Activated naive CD8-positive, alpha-beta T cell treated with anti-CD3 and anti-CD28 coated beads, Interleukin-2, amount 10 ng/mL, durations not matched to agents 7 days and 5 days (primary cell): ENCODE measurements at places on chromosomes 2 and 18.

GRCh38 chr2:31522786-31523185 lies 58.0 kb downstream of the SRD5A2 start:
- no peak for DNase-seq
- H3K4me3 ChIP-seq, result no peak overlapping the region
- H3K4me1 ChIP-seq, result no peaks in the 10 kb centered on the region
- no peaks in the 10 kb centered on the region for H3K36me3 ChIP-seq
- no peak overlapping the region for H3K27ac ChIP-seq

DNA sequence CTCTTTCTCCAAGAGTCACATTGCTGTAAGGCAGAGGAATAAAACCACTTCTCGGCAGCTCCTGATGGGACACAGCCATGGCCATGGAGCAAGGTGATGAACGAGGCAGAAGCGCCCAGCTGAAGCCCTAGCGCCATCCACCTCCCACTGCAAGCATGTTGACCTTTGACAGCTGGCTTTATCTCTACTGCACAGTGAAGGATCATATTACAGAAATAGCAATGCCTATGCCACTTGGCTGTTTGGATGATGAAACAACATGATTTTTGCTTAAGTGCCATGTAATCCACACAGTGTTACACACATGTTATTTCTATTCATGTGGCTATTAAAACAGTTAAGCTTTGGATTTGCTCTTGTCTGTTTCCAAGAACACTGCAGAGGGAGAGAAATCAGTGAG lies 167.7 kb downstream of the VAPA start:
- H3K27me3 ChIP-seq, result peaks cover 8% of the 10 kb centered on the region
- no peak for DNase-seq
- no peak overlapping the region for H3K27ac ChIP-seq
- no peaks in the 10 kb centered on the region for H3K4me1 ChIP-seq
- H3K36me3 ChIP-seq, result peaks cover 6% of the 10 kb centered on the region

DNA sequence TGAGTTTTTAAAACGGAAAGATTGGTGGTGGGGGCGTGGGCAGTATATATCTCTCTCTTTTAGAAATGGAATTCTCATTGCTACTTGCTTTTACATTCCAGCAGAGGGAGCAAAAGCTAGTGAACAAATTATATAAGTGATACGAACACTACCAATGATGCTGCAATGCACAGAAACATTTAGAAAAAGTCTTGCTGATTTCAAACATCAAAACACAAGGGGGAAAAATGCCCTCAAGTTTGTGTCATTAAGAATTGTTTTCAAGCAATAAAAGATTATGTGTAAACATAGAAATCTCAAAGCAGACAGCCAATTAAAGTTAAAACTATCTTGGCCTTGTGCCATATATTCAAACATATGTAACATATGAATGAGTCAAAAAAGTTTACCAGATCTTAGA lies 296.3 kb upstream of the KCNJ3 start:
- no peaks in the 10 kb centered on the region for H3K27me3 ChIP-seq
- no peaks in the 10 kb centered on the region for H3K4me1 ChIP-seq
- DNase-seq, result no peak
- H3K27ac ChIP-seq, result no peak overlapping the region

GRCh38 chr2:211133766-211134165 lies 577.4 kb downstream of the CPS1 start:
- H3K27me3 ChIP-seq, result no peaks in the 10 kb centered on the region
- no peaks in the 10 kb centered on the region for H3K36me3 ChIP-seq
- H3K4me1 ChIP-seq, result no peaks in the 10 kb centered on the region

DNA sequence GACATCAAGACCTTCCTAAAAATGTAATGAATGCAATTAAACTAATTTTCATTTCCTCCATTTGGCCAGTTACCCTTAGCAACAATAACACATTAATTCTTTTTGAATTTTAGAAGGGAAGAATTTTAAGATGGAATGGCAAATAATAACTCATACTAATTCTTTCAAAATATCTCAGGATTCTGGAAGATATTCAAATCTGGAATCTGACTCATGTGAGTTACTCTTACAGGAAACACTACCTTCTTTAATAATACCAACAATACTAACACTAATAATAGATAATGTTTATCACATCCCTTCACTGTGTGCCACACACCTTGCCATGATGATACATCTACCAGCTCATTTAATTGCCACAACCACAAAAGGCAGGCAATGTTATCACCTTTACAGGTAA lies 46.4 kb downstream of the ZNF521 start:
- H3K4me3 ChIP-seq, result no peak overlapping the region
- H3K36me3 ChIP-seq, result no peaks in the 10 kb centered on the region
- H3K27me3 ChIP-seq, result no peaks in the 10 kb centered on the region

DNA sequence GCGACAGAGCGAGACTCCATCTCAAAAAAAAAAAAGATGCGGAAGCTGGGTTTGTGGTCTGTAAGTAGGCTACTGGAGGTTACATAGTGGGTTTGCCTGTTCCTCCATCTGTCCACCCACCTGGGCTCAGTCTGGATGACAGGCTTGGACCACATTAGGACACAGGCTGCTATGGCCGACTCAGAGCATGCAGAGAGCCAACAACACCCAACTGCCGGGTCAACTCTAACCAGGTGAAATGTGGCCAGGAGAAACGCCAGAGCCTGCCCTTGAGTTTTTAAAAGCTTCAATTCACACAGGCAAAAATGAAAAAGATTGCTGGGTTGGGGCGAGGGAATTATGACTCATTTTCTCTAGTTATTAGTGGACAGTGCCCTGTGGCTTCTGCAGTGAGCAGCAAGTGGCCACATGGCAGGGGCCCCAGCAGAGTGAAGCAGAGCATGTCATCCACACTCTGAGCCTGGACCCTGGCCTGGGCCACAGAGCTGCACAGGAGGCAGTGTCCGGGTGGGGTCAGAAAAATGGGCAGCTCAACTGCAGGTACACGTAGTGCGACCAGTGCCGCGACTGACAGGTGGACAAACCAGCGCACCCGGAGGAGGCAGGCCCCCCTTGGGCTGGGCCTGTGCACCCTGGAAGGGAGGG lies 67.4 kb downstream of the BIN1 start:
- no peaks in the 10 kb centered on the region for H3K36me3 ChIP-seq
- DNase-seq, result no peak
- H3K27ac ChIP-seq, result no peak overlapping the region
- peaks cover 11% of the 10 kb centered on the region for H3K27me3 ChIP-seq
- H3K4me1 ChIP-seq, result no peaks in the 10 kb centered on the region

DNA sequence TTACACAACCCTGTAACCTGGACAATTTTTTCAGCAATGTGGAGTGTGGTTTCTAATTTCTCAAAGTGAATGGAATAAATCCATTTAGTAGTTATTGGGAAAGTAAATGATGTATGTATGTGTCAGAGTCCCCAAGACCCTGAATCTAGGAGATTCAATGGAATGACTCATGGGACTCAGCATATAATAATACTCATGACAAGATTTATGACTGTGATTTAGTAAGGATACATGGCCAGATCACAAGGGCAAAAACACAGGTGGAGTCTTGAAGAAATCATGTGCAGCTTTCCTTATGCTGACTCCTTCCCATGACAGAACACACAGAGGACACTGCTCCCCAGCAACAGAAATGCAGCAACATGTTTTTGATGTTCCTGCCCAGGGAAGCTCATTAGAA lies 1877.7 kb upstream of the LRRTM1 start:
- no peaks in the 10 kb centered on the region for H3K27me3 ChIP-seq
- DNase-seq, result no peak
- no peaks in the 10 kb centered on the region for H3K4me1 ChIP-seq
- H3K36me3 ChIP-seq, result no peaks in the 10 kb centered on the region
- no peak overlapping the region for H3K27ac ChIP-seq

GRCh38 chr2:82752396-82752795 lies 1706.7 kb downstream of the SUCLG1 start:
- no peaks in the 10 kb centered on the region for H3K27me3 ChIP-seq
- H3K27ac ChIP-seq, result no peak overlapping the region
- DNase-seq, result no peak
- H3K4me3 ChIP-seq, result no peak overlapping the region
- no peaks in the 10 kb centered on the region for H3K36me3 ChIP-seq
